CD4-positive, alpha-beta T cell treated with Interleukin-15 for 4 hours (primary cell): ENCODE measurements at places on chromosomes 2 and 18.

- DNase-seq, result no peak
Measured at GRCh38 chr2:200821686-200822245, 10.1 kb downstream of the BZW1 start.

DNA sequence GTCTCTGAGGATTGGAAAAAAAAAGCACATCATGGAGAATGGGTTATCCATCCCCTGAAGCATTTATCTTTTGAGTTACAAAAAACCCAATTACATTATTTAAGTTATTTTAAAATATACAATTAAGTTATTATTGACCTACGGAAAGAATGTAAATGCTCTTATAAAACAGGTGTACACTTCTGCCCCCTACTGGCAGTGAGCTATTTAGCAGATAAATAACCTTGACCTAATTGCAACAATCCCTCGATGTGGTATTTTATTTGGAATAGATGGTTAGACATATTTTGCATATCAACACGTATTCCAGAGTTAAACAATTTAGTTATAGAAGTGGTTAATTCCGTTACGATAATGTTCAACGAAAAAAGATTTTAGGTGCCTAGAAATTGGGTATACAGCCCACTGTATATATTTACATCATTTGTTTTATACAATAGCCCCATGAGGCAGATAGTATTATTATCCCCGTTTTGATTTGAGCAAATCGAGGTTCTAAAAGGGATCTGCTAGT, 9.1 kb upstream of the DAW1 start:
- DNase-seq, result peak; percentile 45

DNA sequence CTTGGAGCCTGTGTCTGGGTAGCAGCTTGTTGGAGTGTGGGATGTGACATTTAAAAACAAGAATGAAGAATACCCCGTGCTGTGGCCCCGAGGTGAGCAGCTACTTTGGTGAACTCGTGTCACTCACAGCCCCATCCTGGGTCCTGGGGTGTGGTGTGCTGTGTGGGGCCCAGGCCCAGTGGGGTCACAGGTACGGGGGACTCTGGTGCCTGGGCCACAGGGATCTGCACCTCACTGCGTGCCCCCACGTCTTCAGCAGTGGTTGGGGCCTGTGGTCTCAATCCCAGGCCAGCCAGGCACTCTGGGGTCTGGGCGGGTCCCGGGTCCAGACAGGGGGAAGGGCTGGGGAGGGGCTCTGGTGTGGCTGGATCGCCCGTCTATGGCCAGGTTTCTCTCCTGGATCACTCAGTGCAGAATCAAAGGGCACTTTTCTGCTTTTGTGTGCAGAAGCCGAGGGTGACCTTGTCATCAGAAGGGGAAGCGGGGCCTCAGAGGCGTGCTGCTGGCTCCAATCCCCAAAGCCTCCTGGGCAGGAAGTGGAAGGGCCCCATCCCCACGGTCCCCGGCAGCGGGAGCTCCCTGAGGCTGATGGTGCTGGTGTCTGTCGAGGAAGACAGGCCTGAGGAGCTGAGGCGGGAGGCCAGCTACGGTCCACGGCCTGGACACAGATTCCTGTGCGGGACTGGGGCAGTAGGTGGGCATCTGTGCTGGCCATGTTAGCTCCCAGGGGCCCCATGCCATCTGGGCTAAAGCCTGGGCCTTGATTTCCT, 1.4 kb downstream of the GPR35 start:
- no peak for DNase-seq

DNA sequence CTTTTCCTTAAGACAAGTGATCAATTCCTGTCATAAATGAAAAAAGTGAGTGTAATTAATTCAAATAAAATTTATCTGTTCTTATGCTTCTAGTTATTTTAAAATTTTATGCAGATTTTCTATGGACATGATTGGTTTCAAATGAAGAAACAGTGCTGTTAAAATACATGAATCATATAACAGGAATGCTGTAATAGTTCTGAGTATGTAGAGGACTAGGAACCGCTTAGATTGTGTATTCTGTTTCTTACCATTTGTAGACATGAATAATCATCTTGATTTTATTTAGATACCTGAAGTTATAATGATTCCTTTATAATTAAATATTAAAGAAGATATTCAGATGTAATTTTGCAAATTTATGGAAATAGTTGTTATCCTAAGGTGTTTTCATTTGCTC, 3.5 kb downstream of the ACTR2 start:
- DNase-seq, result no peak

- DNase-seq, result no peak
Measured at GRCh38 chr2:114472246-114472645, 29.8 kb downstream of the DPP10 start.

DNA sequence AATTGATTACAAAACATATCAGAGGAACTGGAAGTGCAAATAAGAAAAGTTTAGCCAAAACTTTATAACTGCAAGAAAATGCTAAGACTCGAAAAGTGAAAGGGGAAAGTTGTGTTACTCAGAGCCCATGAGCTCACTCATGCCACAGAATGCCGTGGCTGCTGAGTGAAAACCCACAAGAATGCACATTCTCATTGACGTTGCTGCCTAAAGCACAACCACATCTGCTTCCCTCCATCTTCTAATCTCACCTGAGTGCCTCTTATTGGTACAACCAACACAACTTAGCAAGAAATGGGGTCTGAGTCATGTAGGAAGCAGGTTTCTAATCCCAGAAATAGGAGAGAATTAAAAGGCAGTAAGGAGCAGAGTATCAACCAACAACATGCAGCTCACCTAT, 259.7 kb downstream of the LNPK start:
- DNase-seq, result no peak

DNA sequence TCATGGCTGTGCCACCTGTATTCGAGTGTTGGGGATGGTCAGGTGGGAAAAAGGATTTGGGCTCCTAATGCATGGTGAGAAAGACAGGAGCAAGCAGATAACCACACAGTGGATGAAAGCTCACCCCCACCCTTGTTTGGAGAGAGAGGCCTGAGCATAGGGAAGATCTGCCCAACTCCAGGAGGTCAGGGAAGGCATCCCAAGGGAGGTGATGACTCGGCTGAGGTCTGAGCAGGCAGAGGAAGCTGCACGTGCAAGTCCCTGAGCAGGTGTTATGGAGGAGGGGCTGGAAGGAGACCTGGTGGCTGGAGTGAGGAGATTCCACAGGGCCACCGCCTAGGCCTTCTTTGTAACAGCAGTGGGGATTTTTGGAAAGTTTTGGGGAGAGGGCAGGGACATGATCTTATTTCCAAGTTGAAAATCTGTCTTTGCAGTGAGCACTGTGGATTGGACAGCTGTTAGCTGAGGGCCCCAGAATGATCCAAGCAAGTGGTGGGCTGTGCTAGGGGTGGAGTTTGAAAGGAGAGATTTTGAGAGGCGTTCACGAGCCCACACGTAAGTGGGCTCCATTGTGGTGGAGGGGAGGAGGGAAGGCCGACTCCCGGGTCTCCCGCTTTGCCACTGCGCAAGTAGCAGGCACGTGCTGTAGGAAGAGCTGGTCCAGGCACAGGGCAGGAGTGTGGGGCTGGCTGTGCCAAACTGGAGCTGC, 228.5 kb downstream of the GLI2 start:
- DNase-seq, result no peak
